Mammary epithelial cell (primary cell): ENCODE measurements at places on chromosomes 7 and 10. TPM values are rescaled to one million over a fixed set of nuclear protein-coding genes. Genes with fewer than 3 reads are reported as not detected.

DNA sequence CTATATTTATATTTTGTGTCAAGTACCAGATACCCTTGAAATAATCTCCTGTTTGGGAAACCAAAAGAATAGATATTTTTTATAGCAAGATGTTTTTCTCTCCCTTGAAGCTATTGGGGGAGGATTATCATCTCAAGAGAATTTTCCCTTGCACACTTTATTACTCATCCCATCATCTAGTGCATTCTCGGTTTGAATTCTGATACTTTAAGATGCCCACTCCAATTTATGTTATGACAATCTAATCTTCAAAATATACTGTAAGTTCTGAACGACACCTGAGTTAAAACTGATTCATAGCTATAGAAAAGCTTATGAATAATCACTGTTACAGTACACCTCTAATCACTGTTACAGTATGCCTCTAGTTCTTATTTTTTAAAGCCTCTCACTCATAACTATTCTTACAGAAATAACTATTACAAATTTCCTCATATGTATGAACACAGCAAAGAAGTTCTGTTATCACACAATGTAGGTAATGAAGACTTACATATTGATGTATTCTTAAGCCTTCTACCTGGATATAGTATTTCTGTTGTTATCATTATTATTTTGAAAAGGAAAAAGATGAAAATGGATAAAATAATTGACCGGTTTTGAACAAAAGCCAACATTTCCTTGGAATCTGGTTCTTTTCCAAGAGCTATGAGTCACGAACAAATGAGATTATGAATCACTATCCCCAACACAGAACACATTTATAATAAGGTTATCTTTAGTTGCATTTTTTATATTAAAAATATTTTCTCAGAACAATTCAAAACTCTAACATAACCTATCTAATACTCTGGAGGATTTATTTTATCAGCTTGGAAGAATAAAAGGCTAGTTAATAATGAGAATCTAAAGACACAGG lies 72.3 kb upstream of the FAM13C start:
- DNase-seq, result peak; percentile 42

The CTTNBP2 gene
- total RNA-seq, result 0.16 TPM in 1 of 2 replicates, not detected in the other

The LIPK gene
- not detected in 2 replicates for total RNA-seq

The DMBT1 gene
- total RNA-seq, result 0.33 TPM

The PAPOLB gene
- not detected in 2 replicates for total RNA-seq

DNA sequence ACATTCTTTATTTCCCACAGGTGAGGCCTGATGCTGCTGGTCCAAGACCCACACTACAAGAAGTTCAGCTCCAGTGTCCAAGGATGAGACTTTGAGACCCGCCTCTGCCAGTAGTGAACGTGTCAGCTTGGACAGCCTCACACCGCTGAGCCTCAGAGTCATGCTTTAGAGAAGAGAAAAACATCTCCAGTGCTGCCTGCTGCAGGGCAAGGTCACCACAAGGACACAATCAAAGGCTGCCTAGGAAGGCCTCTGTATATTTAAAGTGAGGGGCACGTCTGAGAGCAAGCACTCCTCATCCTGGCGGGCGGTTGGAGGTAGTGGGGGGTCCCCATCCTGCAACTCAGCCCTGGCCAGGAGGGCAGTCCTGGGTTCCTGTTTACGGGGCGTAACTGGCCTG lies 19.3 kb downstream of the FGFR2 start:
- DNase-seq, result no peak

DNA sequence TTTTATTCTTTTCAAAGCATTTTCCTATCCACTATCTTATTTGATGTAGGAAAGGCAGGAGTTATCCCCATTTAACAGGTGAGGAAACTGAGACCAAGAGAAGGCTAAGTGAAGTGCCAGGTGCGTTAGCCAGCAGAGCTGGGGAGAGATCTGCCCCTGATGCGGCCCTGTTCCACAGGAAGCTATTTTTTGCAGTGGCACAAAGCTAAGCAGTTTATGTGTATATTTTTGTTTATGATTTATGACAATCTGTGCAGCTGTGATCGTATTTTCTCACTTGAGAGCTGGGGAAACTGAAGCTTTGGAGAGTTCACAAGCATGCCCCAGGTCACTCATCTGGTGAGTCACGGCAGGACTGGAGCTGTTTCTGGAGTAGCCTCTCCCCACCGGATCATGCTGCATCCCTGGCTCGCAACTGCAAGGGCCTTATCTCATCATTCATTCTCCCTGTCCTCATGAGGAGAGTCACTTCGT lies 38.8 kb downstream of the SLC29A3 start:
- DNase-seq, result no peak
